Neural crest cell (in vitro differentiated cells): ENCODE measurements at places on chromosomes 7 and 10. TPM values are rescaled to one million over a fixed set of nuclear protein-coding genes. Genes with fewer than 3 reads are reported as not detected.

DRGX gene
- 0.18 and 0.19 TPM in 2 replicates for total RNA-seq

LIPF gene
- total RNA-seq: not detected in 2 replicates

RBP4 gene
- total RNA-seq: not detected in 2 replicates

NPFFR1 gene
- total RNA-seq: not detected in 2 replicates

DPYSL4 gene
- total RNA-seq: 145 and 155 TPM in 2 replicates

C10orf62 gene
- total RNA-seq: not detected in 2 replicates

ACSM6 gene
- total RNA-seq: not detected in 2 replicates

GLI3 gene
- total RNA-seq: 136 and 141 TPM in 2 replicates

WDR86 gene
- 24.8 and 29.8 TPM in 2 replicates for total RNA-seq

ZNF746 gene
- 21.2 and 21.9 TPM in 2 replicates for total RNA-seq

MDFIC gene
- 10.1 and 11.1 TPM in 2 replicates for total RNA-seq

GRCh38 chr7:105454921-105455320 lies 66.2 kb upstream of the SRPK2 start:
- DNase-seq: no peak
- no peak overlapping the region for H3K4me3 ChIP-seq
- H3K4me1 ChIP-seq: no peaks in the 10 kb centered on the region
- H3K27ac ChIP-seq: no peak overlapping the region
- peaks cover 9% of the 10 kb centered on the region for H3K36me3 ChIP-seq
- no peaks in the 10 kb centered on the region for H3K27me3 ChIP-seq

- H3K27ac ChIP-seq: no peak overlapping the region
- H3K36me3 ChIP-seq: peaks cover 40% of the 10 kb centered on the region
- H3K4me1 ChIP-seq: peaks cover 68% of the 10 kb centered on the region
- H3K4me3 ChIP-seq: no peak overlapping the region
These were observed 53.8 kb downstream of the CTBP2 start for GRCh38 chr10:125106586-125106985.

DNA sequence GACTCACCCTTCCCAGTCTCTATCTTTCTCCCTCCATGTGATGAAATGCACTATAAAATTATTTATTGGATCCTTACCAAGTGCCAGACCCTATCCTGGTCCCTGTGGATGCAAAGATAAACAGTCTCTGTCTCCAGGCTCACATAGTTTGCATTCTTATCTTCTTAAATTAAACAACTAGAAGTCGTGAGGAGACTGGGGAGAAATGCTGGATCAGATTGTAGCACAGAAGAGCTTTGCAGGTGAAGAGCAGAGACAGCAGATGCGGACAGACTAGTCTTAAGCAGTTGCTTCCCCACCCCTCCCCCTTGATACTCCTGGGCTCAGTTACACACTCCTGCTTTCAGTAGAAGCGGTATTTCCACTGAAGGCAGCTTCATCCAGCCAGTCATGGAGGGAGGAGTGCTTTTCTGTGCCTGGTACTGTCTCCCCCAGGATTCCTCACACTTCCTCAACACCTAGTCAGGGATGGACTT lies 20.8 kb upstream of the CDK1 start:
- no peaks in the 10 kb centered on the region for H3K27me3 ChIP-seq
- no peak overlapping the region for H3K4me3 ChIP-seq
- no peak for DNase-seq
- no peak overlapping the region for H3K27ac ChIP-seq

GRCh38 chr7:134128829-134129228 lies 1.7 kb downstream of the LRGUK start:
- no peak for DNase-seq
- peak overlapping the region; percentile 89 for H3K4me3 ChIP-seq
- H3K36me3 ChIP-seq: no peaks in the 10 kb centered on the region
- peaks cover 52% of the 10 kb centered on the region for H3K27me3 ChIP-seq
- H3K27ac ChIP-seq: no peak overlapping the region
- H3K4me1 ChIP-seq: peaks cover 33% of the 10 kb centered on the region

DNA sequence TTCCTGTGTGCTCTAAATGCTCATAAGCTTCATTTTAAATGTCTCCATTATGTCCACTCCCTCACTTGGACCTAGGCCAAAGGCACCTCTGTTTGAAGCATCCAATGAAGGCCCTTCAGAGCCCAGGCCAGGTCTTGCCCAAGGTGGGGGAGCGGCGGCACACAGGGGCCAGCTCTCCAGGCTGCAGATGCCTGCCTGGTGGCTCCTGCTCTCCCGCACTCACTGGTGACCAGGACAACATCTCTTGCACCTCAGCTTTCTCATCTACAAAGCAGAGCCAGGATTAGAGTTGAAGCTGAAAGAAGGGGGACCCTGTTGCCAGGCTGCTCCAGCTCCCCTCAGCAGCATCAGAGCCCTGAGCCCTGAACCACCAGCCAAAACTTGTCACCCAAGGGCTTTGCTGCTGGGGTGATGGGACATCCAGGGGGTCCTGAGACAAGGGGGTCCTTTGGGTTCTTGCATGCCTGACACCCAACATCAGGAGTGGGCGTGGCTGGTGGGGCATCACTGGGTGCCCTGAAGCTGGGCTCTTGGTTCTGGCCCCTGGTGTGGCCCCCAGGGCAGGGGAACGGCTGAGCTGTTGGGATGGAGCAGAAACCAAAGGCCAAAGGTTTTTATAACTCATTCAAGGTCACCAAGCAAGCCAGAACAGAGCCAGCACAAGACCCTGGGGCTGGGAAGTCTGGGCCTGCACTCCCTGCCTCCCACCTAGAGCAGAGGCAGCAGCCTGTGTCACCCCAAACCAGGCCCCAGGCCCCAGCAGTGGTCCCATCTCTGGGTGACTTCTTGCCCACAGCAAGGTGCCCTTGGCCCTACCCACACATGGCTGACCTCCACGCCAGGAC lies 1.2 kb downstream of the NACAD start:
- DNase-seq: no peak
- H3K4me3 ChIP-seq: peak overlapping the region; percentile 44
- H3K4me1 ChIP-seq: peaks cover 14% of the 10 kb centered on the region
- H3K27me3 ChIP-seq: peaks cover 24% of the 10 kb centered on the region
- H3K27ac ChIP-seq: no peak overlapping the region

DNA sequence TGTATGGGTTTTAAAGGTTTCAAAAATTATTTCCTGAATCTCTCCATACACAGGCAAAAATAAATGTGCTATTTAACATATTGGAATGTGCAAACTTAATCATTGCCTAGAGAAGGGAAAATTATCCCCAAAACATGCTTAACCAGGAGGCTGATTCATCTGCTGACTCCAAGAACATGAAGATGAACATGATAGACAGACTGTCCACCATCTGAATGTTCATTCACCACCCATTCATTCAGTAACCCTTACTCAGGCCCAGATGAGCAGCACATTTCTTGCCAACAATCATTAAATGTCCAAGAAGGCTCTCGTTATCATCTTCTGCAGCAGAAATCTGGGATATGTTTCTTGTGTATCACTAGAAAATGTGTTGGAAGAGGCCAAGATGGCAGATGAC lies 110.6 kb downstream of the PPP1R9A start:
- H3K4me3 ChIP-seq: no peak overlapping the region
- H3K36me3 ChIP-seq: peaks cover 19% of the 10 kb centered on the region
- DNase-seq: no peak
- H3K27me3 ChIP-seq: no peaks in the 10 kb centered on the region
- no peak overlapping the region for H3K27ac ChIP-seq

- DNase-seq: no peak
- H3K27me3 ChIP-seq: peaks cover 2% of the 10 kb centered on the region
- no peak overlapping the region for H3K4me3 ChIP-seq
- peaks cover 4% of the 10 kb centered on the region for H3K36me3 ChIP-seq
- no peaks in the 10 kb centered on the region for H3K4me1 ChIP-seq
These were observed 48.1 kb downstream of the MYO3A start for GRCh38 chr10:25982107-25982506.

DNA sequence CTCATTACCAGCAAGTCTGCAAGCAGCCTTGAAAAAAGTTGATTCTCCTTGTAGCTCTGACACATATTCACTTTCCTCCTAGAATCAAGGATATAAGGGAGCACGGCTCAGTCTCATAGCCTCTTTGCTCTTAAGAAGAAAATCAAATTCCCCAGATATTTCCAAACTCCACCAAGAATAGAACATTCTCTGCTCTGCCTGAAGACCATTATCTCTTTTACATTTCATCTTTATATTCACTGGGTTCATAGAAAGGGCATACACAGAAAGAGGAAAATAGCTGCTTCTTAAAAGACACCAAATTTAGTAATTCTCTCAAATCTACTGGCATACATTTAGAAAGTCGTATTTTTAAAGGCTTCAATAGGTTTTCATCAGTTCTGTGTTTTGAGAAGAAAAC lies 92.0 kb downstream of the HPSE2 start:
- H3K36me3 ChIP-seq: no peaks in the 10 kb centered on the region
- H3K4me1 ChIP-seq: no peaks in the 10 kb centered on the region
- H3K4me3 ChIP-seq: no peak overlapping the region
- H3K27ac ChIP-seq: no peak overlapping the region
- DNase-seq: no peak

DNA sequence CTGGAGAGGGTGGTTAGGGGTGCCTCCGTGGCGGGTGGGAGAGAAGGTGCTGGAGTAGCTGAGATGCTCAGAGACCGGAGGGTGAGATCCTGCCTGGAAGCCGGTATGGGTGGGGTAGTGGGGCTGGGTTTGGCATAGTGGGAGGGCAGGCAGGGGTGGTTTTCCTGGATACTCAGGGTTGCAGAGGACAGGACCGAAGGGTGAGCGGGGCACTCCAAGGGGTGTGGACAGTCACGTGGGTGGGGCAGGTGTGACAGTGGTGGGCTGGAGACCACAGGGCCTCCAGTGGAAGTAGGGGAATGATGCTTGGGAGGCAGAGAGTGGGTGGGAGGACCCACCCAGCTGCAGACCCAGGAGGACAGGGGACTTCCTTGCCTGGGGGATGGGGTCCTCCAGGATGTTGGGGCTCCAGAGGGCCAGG lies 1.9 kb downstream of the SCART1 start:
- no peak overlapping the region for H3K4me3 ChIP-seq
- no peaks in the 10 kb centered on the region for H3K4me1 ChIP-seq
- H3K36me3 ChIP-seq: peaks cover 3% of the 10 kb centered on the region
- no peaks in the 10 kb centered on the region for H3K27me3 ChIP-seq
- no peak for DNase-seq

GRCh38 chr10:120475844-120476791 lies 19.1 kb downstream of the PLPP4 start:
- H3K27ac ChIP-seq: no peak overlapping the region
- no peaks in the 10 kb centered on the region for H3K4me1 ChIP-seq
- DNase-seq: no peak
- H3K36me3 ChIP-seq: no peaks in the 10 kb centered on the region

DNA sequence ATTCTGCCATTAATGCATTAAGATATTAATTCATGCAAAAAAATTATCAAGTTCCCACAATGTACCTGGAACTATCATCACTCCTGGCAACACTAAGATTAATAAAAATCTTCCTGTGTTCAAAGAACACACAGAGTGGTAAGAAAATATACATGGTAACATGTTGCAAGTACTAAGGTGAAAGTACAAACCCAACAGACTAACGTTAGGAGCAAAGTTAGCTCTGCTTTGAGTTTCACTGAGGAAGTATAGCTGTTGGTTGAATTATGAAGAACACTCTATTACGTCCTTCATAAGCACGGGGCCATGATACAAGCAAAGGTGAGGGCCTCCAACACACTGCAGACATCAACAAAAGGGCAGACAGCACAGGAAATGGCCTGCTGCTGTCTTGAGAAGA lies 5.8 kb downstream of the ZNF33B start:
- peaks cover 26% of the 10 kb centered on the region for H3K36me3 ChIP-seq
- H3K4me1 ChIP-seq: peaks cover 13% of the 10 kb centered on the region
- no peaks in the 10 kb centered on the region for H3K27me3 ChIP-seq
- no peak overlapping the region for H3K27ac ChIP-seq
- no peak for DNase-seq

DNA sequence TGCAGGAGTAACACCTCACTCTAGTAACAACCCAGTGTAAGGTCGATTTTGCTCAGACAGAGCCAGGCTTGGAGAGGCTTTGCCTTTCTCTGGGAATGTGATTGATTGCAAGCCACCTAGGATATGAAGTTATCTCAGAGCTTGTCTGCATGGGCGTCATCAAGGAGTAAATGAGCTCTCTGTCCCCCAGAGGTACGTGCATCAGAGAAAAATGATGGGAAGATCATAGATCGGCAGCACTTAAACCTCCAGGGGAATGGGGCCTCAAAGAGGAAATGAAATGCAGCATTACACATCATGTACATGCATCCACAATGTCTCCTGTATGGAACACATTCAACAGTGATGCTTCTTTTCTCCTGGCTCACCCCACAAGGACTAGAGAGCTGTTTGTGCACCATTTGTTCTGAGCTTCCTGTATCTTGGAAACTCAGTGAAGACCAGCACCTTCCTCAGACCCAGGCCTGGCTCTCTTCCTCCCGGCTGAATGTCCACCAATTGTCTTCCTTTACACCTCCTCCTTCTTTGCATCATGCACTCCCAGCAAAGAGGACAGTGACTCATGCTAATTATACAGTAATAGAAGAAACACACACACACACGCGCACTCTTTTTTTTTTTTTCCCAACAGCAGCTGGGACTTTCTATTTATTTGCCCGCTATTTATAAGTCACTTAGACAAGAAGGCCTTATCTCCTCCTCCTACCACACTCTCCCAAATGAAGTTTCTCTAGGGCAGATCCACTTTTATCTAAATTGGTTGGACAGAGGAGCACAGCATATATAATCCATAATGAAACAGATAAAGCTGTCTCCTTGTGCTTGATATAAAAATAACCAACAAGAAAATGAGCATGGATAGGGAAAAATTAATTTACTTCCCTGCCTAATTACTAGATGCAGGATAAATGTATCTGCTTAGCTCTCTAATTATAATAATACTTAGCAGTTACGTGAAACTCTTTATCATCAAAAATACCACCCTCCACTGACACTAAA lies 990.7 kb downstream of the CCSER2 start:
- peak overlapping the region; percentile 20 for H3K27ac ChIP-seq
- H3K4me3 ChIP-seq: no peak overlapping the region
- no peak for DNase-seq
- H3K36me3 ChIP-seq: no peaks in the 10 kb centered on the region

- peaks cover 7% of the 10 kb centered on the region for H3K4me1 ChIP-seq
- no peaks in the 10 kb centered on the region for H3K27me3 ChIP-seq
- no peak overlapping the region for H3K27ac ChIP-seq
These were observed 60.1 kb downstream of the ERCC6 start for GRCh38 chr10:49478819-49479218.

GRCh38 chr7:16204953-16205352 lies 216.4 kb downstream of the CRPPA start:
- H3K4me1 ChIP-seq: peaks cover 9% of the 10 kb centered on the region
- H3K27me3 ChIP-seq: no peaks in the 10 kb centered on the region
- no peaks in the 10 kb centered on the region for H3K36me3 ChIP-seq
- DNase-seq: no peak

- H3K27me3 ChIP-seq: peaks cover 57% of the 10 kb centered on the region
- peaks cover 7% of the 10 kb centered on the region for H3K4me1 ChIP-seq
- no peak for DNase-seq
- no peak overlapping the region for H3K4me3 ChIP-seq
- no peak overlapping the region for H3K27ac ChIP-seq
These were observed 598 bp upstream of the AMZ1 start for GRCh38 chr7:2687338-2687869.

DNA sequence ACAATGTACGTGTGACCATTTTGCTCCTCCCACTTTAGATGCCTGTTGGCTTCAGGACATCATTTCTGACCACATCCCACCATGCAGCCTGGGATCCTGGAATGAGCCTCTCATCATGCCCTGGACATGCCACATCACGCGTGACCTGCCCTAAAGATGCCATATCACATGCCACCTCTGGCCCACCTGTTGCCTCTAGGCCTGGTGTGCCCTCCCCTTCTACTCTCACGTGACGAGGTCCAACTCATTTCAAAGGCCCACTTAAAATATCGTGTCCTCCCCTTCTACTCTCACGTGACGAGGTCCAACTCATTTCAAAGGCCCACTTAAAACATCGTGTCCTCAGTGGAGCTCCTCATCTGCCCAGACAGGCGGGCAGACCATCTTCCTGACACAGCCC lies 254.9 kb downstream of the TEX36 start:
- DNase-seq: no peak
- H3K4me3 ChIP-seq: no peak overlapping the region
- H3K36me3 ChIP-seq: peaks cover 5% of the 10 kb centered on the region
- H3K27me3 ChIP-seq: no peaks in the 10 kb centered on the region
- H3K4me1 ChIP-seq: no peaks in the 10 kb centered on the region
